ENCODE measurements at places on chromosomes 13 and 19.

DNA sequence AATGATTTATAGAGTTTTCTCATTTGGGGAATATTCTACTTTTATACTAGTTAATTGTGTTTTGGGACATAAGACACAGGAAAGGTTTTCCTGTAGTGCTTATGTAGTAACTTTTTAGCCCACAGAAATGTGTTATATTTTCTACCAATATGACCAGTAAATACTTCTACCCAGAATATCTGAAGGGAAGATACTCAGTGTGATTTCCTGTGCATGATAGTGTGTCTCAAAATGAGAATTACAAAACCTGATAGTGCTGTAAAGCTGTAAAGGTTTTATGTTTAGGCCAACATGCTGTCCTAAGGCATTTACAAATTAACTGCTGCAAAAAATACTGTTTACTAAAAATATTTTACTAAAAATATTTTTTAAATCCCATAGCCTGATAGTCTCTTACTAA, 126.8 kb downstream of the RXFP2 start:
- DNase-seq: no peak

DNA sequence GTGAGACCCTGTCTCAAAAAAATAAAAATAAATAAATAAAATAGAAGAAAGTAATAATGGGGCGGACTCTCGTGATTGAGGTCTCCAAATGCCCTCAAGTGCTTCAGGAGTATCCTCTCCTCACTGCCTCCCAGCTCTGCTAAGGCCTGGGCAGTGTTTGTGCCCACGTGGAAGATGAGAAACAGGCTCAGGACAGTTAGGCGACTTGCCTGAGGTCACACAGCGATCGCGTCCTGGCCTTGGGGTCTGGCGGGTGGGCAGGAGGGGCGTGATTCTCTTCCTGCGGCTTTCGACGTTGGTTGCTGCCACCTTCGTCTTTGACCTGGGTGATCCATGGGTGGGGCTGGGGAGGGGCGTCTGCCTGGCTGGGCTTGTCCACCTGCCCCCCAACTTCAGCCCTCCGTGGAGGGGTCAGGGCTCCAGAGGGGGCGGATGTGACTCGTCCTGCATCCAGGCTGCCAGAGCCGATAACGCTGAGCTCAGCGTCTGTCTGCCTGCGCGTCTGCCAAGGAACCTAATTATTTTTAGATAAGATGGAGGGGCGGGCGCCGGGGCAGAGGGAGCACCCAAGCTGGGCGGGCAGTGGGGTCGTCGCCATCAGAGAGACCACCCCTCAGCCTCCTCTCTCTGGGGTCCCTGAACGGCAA, 56.9 kb downstream of the NFIC start:
- no peak for DNase-seq

GRCh38 chr13:45750566-45750965, 48.4 kb downstream of the CBY2 start:
- DNase-seq: no peak

- no peak for DNase-seq
These were observed 74.3 kb downstream of the CRYL1 start for GRCh38 chr13:20451397-20451796.

GRCh38 chr13:58620176-58620575, 988.6 kb downstream of the PCDH17 start:
- no peak for DNase-seq

- no peak for DNase-seq
These were observed 36.3 kb downstream of the EFNB2 start for GRCh38 chr13:106499113-106499512.

GRCh38 chr13:109773786-109774185, 12.6 kb downstream of the IRS2 start:
- no peak for DNase-seq

DNA sequence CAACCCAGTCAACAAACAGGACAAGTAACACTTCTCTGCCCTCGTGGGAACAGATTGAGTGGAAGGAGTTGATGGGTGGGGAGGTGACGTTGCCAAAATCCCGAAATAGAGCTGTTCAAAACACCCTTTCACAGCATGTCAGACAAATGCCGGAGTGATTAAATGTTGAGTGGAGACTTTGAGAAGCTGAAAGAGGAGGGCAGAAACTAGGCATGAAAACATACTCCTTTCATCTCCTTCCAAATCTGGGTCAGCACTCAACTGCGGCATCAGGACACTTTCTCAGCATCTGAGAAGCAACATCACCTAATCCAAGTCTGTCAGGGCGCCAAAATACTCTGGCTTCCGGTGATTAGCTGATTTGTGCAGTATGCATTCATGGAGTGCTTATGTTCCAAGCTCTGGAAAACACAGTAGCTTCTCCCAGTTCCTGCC, 51.5 kb upstream of the MRI1 start:
- no peak for DNase-seq

GRCh38 chr13:113084943-113085540, 20.5 kb upstream of the F7 start:
- no peak for DNase-seq

DNA sequence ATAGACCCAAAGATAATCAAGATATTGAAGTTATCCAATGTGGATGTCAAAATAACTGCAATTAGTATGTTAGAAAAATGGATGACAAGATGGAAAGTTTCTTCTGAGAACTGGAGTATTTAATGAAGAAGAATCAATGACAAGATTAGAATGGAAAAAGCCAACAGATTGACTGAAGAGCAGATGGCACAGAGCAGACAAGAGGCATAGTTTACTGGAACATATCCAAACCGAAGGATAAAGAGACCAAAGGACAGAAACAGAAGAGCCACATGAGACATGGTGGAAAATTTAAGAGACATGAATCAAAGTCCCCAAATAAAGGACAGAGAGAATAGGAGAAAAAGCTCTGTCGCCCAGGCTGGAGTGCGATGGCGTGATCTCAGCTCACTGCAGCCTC, 89.6 kb upstream of the RXFP2 start:
- DNase-seq: no peak

DNA sequence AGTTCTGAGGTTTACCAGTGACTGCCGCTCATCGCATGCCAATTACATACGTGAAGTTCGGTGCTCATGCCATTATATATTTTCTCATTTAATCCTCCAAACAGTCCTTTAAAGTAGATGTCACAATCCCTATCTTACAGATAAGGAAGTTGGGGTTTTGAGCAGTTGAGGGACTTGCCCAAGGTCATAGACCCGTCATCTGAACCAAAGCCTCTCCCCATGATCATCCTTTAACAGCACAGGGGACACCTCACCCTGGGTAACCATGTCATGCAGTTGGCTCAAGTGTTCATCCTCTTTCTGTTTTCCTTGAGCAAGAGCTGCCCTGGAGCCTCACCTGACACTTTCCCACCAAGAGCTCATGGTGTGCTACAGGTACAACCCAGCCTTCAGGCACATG, 69.1 kb downstream of the HSPH1 start:
- no peak for DNase-seq

GRCh38 chr19:15250640-15250993, 18.4 kb upstream of the EPHX3 start:
- no peak for DNase-seq

GRCh38 chr19:13152356-13152973, 2.3 kb downstream of the IER2 start:
- no peak for DNase-seq

DNA sequence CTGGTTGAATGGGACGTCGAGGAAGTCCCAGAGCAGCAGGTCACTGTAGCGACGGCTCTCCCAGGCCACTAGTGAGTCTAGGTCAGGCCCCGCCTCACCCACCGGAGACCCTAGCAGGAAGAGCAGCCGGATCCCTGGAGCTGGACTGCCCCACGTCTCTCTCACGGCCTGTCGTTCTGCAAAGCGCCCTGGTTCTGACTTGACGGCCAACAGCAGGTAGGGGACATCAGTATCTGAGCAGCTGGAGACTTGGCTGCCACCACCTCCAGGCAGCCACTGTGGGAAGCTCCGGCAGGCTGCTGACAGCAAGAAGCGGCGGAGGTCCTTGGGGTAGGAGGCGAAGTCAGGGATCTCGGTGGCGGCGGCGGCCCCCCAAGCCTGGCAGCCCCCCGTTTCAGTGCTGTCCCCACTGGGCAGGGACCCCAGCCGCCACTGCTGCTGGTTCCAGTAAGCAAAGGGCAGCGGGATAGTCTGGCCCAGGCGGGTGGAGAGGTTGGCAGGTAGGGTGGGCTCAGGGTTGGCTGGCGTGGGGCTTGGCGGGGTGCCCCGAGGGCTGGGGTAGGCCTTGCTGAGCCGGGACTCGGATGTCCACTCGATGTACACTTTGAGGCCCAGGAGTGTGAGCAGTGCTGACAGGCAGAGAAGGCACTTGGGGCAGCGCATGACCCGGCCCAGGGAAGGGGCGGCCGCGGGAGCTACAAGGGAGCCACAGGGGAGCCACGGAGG, 895 bp downstream of the B3GNT8 start:
- no peak for DNase-seq

GRCh38 chr13:43227721-43228120, 204.3 kb downstream of the DNAJC15 start:
- DNase-seq: no peak

GRCh38 chr13:40492511-40492910, 173.9 kb downstream of the FOXO1 start:
- DNase-seq: no peak

GRCh38 chr13:111313911-111314425, 6.5 kb upstream of the TEX29 start:
- DNase-seq: no peak

- no peak for DNase-seq
These were observed 59.8 kb upstream of the MED4 start for GRCh38 chr13:48154671-48155070.

DNA sequence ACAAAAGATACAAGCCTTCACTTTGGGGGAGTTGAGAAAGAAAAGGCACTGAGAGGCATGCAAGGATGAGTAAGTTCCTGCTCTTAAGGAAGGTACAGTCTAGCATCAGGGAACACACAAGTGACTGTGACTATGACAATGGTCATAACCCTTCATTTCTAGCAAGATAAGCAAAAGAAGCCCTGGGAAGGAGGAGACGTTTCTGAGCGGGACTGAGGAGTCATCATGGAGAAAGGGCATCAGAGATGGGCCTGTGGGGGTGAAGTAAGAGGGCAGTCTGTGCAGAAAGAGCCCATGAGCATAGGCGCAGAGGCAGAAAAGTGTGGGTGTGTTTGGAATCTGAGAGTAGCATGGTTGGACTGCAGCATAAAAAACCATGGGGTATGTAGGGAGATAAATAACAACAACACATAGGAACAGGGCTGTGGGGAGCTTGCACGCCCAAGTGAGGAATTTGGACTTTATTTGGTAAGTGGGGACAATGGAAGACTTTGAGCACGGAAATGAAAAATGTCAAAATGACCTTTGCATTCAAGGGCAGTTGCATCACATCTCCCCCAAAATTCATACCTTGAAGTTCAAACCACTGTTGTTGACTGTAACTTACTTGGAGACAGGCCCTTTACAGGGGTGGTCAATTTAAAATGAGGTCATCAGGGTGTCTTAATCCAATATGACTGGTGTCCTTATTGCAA, 86.7 kb downstream of the MBNL2 start:
- DNase-seq: no peak

DNA sequence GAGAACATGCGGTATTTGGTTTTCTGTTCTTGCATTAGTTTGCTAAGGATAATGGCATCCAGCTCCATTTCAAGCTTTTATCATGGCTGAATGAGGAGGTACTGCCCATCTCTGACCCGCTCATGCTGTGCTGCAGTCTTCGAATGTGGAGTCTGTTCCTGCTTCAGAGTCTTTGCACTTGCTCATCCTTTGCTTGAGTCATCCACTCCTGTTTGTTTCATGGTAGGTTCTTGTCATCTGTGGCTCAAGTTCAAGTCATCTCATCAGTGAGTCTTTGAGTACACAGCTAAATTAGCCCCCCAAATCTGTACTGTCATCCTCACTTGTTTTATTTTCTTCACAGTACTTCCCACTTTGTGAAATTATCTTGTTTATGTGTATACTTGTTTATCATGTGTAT, 5.4 kb downstream of the UCHL3 start:
- DNase-seq: no peak

DNA sequence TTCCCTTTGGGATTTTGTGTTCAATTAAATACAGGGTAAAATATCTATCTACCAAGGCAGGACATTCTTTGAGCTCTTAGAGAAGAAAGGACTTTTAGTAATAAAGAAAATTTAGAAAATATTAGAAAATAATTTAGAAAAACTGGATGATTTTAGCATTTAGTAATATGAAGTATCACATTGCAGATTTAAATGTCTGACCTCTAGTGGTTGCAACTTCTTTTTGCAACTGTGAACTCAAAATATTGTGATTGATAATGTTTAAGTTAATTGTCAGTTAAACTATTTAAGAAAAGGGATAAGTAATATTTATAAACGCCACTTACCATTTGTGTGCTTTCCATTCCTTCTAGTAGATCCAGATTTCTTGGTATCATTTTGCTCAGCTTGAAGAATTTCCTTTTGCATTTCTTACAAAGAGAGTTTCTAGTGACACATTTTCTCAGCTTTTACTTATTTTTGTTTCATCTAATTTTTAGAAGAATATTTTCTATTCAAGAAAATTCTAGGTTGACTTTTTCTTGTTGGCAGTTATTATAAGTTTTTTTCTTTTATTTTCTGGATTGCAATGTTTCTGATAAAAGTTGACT, 10.3 kb upstream of the POSTN start:
- DNase-seq: no peak

- no peak for DNase-seq
These were observed 14.9 kb downstream of the SERP2 start for GRCh38 chr13:44388427-44389059.

GRCh38 chr13:100954430-100955305, 280.1 kb upstream of the TMTC4 start:
- no peak for DNase-seq

GRCh38 chr19:36330216-36330615, 48.8 kb downstream of the ZFP14 start:
- no peak for DNase-seq

DNA sequence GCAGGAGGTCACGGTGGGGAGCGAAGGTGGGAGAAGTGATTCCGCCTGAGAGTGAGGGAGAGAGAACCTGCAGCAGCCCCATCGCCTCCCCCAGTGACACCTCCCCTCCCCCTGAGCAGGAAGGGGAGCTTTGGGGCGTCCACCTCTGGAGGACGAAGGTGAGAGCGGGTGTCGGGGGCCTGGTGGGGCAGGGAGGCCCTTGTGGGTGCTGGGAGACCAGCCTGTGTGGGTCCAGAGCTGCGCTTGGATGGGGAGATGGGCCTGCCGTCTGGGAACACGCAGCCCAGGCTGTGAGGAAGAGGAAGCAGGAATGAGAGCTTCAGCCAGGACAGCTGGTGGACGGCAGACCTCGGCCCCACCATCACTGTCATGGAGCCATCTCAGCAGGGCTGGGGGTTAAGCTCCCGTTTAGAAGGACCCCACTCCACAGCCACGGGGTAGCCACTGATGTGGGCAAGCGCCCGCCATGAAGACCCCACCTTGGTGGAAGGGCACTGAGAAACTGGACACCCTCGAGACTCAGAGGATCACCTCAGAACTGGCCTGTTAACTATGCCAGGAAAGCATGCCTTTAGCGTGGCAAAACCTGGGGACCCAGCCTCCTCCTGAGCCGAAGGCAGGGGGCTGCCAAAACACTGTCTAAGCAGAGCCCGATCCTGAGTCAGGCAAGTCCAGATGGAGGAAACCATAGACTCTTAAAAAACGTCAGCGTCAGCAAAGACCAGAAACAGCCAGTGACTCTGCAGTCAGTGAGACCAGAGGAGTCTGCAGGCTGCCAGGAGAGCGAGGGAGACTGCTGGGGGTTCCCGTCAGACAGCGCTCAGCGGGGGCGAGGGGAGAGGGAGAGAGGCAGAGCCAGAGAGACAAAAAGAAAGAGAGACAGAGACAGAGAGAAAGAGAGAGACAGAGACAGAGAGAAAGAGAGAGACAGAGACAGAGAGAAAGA, 6.4 kb upstream of the PROZ start:
- DNase-seq: no peak
